ENCODE measurements at places on chromosomes 4 and X.

GRCh38 chrX:68396953-68397352 is 36.3 kb downstream of the OPHN1 start:
- DNase-seq = no peak

GRCh38 chrX:1468250-1468772 is 15.6 kb upstream of the ASMTL start:
- DNase-seq = no peak

- DNase-seq = no peak
These were observed 1646.4 kb upstream of the ADGRL3 start for GRCh38 chr4:59553721-59554091.

DNA sequence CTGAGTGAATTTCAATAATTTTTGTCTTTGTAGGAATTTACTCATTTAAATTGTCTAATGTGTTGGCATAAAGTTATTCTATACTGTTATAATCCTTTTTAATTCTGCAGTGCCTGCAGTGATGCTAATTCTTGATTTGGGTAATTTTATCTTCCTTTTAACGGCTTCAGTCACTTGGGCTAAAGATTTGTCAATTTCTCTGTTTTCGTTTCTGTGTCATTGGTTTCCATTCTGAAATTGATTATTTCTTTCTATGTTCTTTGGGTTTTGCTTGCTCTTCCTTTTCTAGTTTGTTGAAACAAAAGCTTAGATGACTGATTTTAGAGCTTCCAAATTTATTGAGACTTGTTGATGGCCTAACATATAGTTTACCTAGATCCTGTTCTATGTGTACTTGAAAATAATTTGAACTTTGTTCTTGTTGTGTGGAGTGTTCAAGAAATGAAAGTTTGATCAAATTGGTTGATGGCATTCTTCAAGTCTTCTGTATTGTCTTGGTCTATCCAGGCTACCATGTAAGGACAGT is 89.4 kb downstream of the TNIP2 start:
- no peak for DNase-seq

GRCh38 chr4:176123710-176124407 is 58.2 kb downstream of the WDR17 start:
- no peak for DNase-seq

DNA sequence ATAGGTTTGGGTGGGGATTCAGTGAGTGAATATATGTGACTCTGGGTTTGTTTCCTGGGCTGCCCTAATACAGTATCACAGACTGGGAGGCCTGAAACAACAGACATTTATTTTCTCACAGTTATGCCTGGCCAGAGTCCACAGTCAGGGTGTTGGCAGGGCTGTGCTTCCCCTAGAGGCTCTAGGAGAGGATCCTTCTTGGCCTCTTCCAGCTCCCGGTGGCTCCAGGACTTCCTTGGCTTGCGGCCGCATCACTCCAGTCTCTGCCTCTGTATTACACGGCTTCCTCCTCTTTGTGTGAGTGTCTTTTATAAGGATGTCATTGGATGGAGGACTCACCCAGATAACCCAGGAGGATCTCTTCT is 5.2 kb upstream of the JAKMIP1 start:
- DNase-seq = no peak

DNA sequence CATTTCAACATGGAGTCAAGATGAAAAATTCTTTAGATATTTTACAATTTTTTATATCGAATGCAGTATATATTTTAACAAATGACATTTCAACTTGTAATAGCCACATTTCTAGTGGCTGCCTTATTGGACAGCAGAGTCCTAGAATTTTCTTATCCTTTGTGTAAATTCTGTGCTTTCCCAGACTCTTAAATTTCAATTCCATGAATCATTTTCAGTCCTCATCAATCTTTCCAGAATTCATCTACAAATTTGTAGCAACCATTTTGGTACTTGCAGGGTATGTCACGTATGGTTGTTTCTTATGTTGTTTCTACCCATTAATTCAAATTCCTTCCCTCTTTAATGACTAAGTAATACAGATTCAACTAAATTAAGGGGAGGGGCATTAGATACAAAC is 2.7 kb downstream of the PAICS start:
- no peak for DNase-seq

- DNase-seq = no peak
These were observed 94.0 kb downstream of the PHF8 start for GRCh38 chrX:53950130-53950733.

GRCh38 chr4:67712650-67713528 is 11.9 kb upstream of the UBA6 start:
- DNase-seq = no peak

- DNase-seq = no peak
These were observed 448.4 kb downstream of the RAPGEF2 start for GRCh38 chr4:159551281-159551680.
